ENCODE measurements at places on chromosomes 6 and 20.

GRCh38 chr6:127606131-127606562 lies 29.2 kb downstream of the C6orf58 start:
- no peak for DNase-seq

DNA sequence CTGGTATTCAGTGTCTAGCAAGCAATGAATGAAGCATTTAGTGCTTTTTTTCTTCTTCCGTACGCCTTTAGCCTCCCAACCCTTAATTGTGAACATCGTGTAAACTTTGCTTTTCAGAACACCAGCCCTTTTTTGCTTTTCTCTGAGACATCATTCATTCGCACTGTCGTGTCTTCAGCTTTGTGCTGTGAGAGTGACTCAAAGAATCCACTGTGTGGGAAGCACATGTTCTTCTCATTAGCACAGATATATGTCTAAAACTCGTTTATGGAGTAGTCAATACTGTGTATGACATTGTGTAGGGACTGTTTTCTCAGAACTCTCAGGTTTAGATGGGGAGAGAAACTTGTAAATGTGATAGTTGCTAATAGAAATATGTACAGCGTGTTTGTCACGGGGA lies 279.1 kb downstream of the FARS2 start:
- no peak for DNase-seq

DNA sequence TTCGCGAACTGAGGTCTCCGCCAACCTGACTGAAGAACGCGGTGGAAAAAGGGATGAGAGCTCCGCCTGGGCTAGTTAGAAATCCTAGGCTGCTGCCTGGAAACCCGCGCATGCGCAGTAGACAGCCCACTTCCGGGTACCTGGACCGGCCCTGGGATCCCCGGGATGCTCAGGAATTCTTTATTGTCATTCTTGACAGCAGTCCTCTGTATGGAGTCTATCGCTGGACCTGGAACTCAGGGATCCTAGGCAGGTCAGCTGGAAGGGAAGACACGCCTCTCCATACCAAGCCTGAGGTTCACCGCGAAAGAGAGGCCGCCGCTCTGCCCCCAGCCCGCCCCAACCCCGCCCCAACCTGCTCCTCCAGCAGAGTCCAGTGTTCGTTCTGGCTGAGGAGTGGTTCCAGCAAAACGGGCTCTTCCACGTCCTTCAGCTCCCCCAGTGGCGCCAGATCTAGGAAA lies 1379.2 kb upstream of the DEFB115 start:
- no peak for DNase-seq

DNA sequence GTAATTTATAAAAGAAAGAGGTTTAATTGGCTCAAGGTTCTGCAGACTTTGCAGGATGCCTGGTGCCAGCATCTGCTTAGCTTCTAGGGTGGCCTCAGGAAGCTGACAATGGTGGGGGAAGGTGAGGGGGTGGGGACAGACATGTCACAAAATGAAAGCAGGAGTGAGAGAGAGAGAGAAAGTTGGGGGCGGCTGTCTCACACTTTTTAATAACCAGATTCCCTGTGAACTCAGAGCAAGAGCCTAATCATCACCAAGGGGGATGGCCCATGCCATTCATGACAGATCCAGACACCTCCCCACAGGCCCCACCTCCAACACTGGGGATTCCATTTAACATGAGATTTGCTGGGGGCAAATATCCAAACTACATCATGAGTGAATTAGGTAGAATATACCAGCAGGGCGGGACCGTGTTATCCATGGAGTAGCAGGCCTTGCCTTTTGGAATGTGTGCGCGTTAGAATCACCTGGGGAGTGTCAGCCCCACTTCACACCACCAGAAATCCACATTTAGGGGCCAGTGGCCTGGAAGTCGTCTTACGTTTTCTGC lies 258.8 kb downstream of the CDH4 start:
- no peak for DNase-seq

DNA sequence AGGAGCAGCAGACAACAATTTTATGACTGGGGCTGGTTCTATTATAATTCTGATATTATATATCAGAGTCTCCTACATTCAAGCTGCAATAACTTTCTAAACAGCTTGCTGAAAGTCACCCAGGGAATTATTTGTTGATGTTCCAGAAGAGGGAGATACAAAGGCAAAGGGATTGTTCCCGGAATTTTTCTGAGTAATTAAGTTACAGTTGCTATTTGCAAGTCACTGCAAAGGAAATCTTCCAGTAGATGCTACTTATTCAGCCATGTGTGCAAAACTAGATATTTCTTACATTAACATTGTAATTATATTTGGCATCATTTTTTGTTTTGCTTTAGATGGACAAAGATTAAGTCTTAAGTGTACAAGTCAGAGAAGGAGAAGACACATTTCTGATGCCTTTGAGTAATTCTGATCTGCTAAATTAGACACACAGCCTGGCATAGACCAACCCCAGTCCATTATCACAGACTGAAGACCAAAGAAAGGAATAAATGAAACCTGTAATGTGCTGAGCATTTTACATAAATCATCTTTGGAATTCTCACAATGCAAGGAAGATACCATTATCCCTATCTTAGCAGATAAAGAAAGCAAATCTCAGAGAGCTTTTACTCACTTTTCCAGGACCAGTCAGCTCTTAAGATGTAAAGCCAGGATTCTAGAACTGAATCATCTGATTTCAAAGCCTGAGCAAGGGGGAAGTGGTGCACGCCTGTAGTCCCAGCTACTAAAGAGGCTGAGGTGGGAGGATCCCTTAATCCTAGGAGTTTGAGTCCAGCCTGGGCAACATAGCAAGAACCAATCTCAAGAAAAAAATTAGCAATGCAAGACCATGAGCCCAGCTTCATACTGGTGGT lies 62.6 kb upstream of the AKAP12 start:
- no peak for DNase-seq

DNA sequence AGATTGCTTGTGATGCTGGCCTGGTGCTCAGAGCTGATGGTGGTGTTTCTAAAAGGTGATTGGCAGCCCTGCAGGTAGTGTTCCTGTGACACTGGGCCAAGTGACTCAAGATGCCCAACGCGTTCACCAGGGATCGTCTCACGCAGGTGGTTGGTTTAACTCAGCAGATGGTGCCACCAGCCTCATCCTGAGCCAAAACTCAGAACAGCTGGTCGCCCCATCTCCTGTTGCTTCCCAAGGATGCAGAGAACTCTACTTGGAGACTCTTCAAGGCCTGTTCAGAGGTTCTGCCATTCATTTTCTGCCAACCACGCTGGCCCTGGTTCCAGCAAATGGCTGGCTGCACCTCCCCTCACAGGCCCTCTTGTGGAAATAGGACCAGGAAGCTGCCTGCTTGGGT lies 394.4 kb downstream of the CDH26 start:
- DNase-seq, result no peak

GRCh38 chr20:45971675-45972499 lies at the start of gene ZNF335:
Gene ZNF335, minus strand, starts transcription at chr20:45972203. Its CDS starts 793 bp downstream, at chr20:45971410.
- DNase-seq, result peak; percentile 97

GRCh38 chr20:34334654-34335407 lies 28.2 kb upstream of the ITCH start:
- no peak for DNase-seq

- DNase-seq, result no peak
Observed at GRCh38 chr6:150876598-150876997, 11.1 kb downstream of the MTHFD1L start.

- no peak for DNase-seq
Observed at GRCh38 chr20:61253264-61253639, 1.2 kb downstream of the CDH4 start.

DNA sequence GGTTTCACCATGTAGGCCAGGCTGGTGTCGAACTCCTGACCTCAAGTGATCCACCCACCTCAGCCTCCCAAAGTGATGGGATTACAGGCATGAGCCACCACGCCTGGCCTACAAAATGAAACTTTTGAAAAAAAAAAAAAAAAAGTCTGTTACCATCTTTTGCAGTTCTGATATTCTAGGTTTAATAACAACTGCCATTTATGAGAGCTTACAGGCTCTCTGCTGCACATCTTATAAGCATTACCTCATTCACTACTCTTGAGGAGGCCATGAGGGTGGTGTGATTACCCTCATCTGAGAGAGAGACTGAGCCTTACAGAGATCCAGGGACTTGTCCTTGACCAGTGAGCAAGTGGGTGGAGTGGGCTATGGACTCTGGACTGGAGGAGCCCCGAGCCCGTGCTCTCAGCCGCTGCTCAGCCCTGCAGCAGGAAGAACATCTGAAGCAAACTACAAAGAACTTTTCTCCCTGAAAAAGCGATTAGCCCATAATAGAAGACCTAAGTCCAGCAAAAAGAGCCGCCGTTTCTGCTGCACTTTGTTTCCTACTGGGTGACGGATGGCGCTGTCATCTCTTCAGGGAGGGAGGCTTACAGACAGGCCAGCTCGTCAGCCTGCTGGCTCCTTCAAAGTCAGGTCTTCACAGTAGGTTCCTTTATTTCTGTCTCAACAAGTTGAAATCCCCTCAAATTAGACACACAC lies 119.8 kb upstream of the AKAP12 start:
- no peak for DNase-seq

GRCh38 chr6:122246906-122247658 lies 152.4 kb upstream of the HSF2 start:
- no peak for DNase-seq

DNA sequence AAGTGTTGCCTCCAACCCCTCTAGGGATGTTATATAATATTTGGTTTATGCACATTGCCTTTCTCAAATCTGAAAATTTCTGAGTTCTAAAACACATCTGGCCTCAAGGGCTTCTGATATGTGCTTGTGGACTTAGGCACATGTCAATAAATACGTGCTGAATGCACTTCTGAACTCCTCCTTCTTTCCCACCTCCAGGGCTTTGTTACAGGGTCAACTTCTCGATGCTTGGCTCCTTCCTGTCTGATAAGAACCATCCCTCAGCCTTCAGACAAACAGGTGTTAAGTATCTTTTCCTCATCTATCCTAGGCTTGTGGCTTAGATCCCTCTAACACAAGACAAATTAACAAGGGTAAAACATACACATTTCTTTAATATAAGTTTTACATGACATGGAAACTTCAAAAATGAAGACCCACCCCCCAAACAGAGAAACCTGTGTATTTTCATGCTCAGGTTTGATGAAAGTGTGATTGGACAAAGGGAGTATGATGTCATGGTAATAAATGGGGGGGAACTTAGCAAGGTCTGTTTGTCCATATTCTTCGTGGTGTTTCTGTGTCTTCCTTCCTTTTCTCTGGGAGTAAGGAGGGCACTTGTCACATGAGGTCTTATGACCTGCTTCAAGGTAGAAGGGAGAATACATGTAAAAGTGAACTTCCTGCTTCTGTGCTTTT lies 326.9 kb downstream of the CD83 start:
- DNase-seq, result no peak

GRCh38 chr20:10504994-10505730 lies 70.1 kb downstream of the SLX4IP start:
- DNase-seq, result peak; percentile 18

GRCh38 chr6:129606664-129607063 lies 103.3 kb downstream of the ARHGAP18 start:
- no peak for DNase-seq

GRCh38 chr6:30841644-30842504 lies 42.4 kb upstream of the DDR1 start:
- DNase-seq, result no peak

DNA sequence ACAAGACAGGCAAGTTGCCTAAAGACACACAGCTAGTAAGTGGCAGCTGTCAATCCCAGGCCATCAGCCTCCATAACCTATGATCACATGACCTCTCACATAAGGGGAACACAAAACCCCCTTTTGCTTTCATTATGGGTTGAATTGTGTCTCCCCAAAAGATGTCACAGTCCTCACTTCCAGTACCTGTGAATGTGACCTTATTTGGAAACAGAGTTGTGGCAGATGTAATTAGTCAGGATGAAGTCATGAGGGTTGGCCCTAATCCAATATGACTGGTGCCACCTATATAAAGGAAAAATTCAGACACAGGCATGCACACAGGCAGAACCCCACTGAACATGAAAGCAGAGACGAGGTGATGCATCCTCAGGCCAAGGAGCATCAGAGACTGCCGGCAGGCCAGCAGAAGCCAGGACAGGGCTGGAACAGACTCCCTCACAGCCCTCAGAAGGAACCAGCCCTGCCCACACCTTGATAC lies 33.6 kb downstream of the GFOD1 start:
- DNase-seq, result peak; percentile 77

GRCh38 chr6:43149265-43149664 lies 21.8 kb upstream of the SRF start:
- no peak for DNase-seq

DNA sequence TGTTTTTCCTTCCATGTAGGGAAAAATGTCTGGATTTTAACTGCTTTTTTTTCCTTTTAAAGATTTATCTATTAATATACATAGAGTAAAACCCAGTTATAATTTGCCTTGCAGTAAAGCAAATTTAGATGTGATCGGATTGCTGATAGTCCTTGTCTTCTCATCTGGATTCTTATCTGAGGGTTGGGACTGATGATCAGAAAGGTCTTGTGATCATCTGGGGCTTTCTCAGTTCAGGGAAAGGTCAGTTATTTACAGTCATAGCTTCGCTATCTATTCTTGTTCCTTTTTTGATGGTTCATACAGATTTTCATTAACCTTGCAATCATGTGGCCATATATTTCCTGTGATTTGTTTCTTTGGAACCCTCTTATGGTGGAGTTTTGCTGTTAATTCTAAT lies 63.8 kb upstream of the CLDN20 start:
- DNase-seq, result no peak

- no peak for DNase-seq
Observed at GRCh38 chr6:15978426-15978825, 150.5 kb upstream of the MYLIP start.

DNA sequence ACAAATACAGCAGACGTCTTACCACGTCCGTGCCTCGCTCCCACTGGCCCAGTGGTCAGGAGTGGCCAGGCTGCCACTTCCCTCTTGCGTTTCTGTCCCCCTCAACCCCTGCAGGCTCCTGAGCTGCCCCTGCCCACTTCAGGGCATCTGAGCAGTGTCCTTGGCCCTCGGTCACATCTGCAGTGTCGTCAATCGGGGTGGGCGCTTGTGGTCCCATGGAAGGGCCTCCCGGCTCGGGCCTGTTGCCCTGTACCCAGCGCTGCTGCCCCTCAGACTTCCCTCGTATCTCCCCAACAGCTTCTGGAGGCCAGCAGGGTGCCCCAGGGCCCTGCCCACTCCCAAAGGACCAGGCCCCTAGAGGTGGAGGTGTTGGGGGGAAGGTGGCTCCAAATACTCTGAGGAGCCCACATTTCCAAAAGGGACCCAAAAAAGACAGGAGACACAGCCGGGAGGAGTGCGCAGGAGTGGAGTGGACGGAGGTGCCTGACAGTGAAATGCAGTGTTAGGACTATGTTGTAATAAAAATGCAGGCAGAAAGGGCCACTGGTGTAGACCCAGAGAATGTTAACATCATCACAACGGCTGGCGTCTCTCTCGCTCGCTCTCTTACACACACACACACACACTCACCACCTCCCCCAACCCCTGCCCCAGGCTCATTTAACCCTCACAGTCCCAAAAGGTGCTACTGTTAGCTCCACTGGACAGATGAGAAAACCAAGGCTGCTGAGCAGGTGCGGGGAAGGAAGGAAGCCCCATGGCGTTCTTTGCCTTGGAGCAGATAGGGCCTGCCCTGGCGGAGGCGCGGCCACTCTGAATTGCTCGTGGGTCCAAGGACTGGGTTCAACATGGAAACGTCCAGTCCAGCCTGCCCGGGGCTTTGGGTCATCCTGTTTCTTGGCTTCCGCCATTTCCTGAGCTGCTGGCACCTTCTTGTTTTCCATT lies 343.9 kb downstream of the ZFAND3 start:
- DNase-seq, result no peak

- DNase-seq, result no peak
Observed at GRCh38 chr20:36883977-36884535, 8.1 kb downstream of the TLDC2 start.
